Right lobe of liver (tissue), 6 donors: ENCODE measurements at places on chromosomes 7 and 10. TPM values are rescaled to one million over a fixed set of nuclear protein-coding genes. Genes with fewer than 3 reads are reported as not detected.

- no peak overlapping the region for H3K27ac ChIP-seq
- H3K4me3 ChIP-seq, result no peak overlapping the region
- H3K27me3 ChIP-seq, result no peaks in the 10 kb centered on the region
- H3K36me3 ChIP-seq, result no peaks in the 10 kb centered on the region
Observed at GRCh38 chr10:94129393-94130130, 135.8 kb downstream of the PLCE1 start.

DNA sequence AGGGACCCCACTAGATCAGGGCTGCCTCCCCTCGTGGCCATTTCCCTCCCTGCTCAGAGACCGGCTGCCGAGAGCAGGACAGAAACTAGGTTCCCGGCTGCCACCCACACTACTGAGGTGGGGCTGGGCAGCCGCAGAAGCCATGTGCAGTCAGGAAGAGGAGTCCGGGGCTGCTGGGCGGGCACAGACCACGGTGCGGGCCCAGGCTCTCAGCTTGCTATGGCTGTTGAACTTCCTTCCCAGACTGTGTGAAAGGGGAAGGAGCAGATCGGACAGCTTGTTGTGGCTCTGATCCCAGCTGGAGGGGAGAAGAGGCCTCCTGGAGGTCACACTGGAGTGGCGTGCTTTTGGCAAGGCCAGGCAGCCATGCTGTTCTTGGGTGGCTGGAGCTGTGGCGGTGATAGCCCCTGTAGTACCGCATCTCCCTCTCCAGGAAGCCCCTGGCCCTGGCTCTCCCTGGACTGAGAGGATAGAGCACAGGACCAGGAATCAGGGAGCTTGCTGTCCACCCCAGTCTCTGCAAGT lies 56.8 kb downstream of the HK1 start:
- no peaks in the 10 kb centered on the region for H3K36me3 ChIP-seq
- peak; percentile 58 for DNase-seq
- no peaks in the 10 kb centered on the region for H3K4me1 ChIP-seq
- no peak overlapping the region for H3K4me3 ChIP-seq
- no peaks in the 10 kb centered on the region for H3K27me3 ChIP-seq

DNA sequence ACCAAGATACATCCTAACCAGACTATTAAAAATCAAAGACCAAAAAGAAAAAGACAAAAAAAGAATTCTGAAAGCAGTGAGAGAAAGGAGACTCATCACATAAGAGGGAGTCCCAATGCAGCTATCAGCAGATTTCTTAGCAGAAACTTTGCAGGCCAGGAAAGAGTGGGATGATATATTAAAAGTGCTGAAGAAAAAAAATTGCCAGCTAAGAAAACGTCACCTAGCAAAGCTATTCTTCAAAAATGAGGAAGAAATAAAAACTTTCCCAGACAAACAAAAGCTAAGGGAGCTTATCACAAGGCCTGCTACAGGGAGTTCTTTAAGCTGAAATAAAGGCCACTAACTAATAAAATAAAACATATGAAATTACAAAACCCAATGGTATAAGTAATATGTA lies 40.5 kb upstream of the CDK6 start:
- no peaks in the 10 kb centered on the region for H3K27me3 ChIP-seq
- no peak overlapping the region for H3K4me3 ChIP-seq
- no peaks in the 10 kb centered on the region for H3K36me3 ChIP-seq
- no peaks in the 10 kb centered on the region for H3K4me1 ChIP-seq

DNA sequence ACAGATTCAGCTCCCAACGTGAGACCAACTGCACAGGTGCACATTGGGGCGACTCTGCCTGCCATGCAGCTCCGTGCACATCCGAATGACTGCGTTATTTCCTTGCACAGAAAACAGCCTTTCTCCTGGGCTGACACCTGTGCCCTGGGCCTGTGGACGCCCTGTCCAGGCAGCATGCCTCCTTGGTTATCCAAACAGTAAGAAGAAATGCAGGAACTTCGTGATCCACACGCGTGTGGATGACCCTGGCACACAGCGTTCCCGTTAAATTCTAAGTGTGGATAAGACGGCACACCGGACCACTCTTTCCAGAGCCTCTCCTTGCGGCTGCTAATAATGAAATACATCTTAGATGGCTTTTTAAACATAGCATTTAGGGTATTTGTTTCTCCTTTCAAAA lies 39.6 kb downstream of the NKX6-2 start:
- H3K27me3 ChIP-seq, result no peaks in the 10 kb centered on the region
- H3K4me3 ChIP-seq, result no peak overlapping the region
- H3K27ac ChIP-seq, result no peak overlapping the region
- no peak for DNase-seq
- H3K4me1 ChIP-seq, result no peaks in the 10 kb centered on the region

DNA sequence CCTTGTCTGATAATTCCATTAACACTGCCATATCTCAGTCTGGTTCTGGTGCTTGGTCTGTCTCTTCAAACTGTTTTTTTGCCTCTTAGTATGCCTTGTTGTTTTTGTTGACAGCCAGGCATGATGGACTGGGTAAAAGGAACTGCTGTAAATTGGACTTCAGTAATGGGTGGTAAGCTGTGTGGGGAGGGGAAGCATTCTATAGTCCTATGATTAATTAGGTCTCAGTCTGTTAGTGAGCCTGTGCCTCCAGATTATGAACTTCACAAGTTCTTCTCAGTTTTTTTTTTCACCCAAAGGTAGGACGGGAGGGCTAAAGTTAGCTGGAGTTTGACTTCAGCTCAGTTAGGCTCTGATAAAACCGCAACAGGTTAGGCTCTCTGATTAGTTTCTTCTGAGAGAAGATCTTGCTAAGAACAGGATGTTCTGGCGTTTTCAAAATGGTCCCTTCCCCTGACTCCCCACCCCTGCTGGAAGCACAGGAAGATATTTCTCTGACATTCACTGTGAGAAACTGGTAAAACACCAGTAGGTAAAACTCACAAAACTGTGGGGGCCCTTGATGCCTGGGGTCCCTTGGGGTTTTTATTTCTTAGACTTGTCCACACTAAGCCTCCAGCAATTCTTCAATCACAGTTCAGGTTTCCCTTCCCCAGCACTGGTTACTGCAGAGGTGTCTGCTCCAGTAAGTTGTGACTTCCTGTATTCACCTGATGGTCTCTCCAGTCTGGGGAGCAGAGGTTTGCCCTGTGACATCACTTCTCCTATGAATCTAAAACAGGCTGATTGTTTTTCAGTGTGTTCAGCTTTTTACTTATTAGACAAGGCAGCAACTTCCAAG lies 43.3 kb upstream of the CCDC71L start:
- no peak overlapping the region for H3K27ac ChIP-seq
- DNase-seq, result no peak
- no peaks in the 10 kb centered on the region for H3K27me3 ChIP-seq
- no peaks in the 10 kb centered on the region for H3K36me3 ChIP-seq

DNA sequence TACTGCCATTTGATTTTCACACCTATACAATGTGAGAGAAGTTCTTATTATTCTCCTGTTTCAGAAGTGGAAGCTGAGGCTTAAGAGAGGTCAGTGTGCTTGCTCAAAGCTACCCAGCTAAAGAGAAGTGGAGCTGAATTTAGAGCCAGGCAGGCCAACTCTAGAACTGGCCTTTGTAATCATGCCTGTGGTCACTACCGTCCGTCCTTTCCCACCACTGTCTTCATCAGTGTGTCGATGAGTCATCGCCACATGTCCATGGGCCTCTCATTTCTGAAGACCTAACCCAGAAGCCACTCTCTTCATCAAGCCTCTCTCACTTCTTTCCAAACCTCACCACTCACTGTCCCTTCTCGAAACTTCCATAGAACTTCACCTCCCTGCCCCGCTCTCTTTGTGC lies 237.8 kb downstream of the KIAA1217 start:
- DNase-seq, result no peak
- no peak overlapping the region for H3K4me3 ChIP-seq
- no peaks in the 10 kb centered on the region for H3K4me1 ChIP-seq

DNA sequence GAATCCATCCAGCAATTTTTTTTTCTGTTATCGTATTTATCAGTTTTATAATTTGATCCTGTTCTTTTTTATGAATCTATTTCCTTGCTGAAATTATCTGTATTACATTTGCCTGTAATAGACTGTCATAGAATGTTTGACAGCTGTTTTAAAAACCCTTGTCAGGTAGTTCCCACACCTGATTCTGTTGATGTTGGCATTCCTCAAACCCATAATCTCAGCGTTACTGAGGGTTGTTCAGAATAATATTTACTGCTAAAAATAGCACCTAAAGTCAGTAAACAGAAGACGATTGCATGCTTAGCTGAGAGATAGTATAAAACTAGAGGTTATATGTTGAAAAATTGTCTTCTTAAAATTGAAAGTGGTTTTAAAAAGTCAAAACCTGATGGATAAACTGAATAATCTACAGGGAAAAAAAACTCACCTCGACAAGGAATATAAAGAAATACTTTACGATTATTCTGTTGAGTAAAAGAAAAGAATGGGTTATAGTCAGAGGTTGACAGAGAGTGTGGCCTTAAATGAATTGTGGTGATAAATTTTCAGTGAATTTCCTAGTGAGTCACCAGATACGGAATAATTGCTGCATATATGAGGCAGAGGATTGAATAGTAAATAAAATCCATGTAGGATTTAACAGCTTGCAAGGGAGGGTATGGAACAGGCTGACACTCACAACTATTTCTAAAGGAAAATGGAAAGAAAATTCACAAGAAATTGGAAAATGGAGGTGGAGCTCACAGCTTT lies 824.1 kb upstream of the IGFBP3 start:
- H3K27me3 ChIP-seq, result no peaks in the 10 kb centered on the region
- H3K27ac ChIP-seq, result no peak overlapping the region
- no peaks in the 10 kb centered on the region for H3K4me1 ChIP-seq

GRCh38 chr10:70493660-70494234 lies 15.2 kb downstream of the PALD1 start:
- H3K4me1 ChIP-seq, result no peaks in the 10 kb centered on the region
- no peaks in the 10 kb centered on the region for H3K36me3 ChIP-seq
- H3K27ac ChIP-seq, result no peak overlapping the region
- H3K4me3 ChIP-seq, result no peak overlapping the region
- no peaks in the 10 kb centered on the region for H3K27me3 ChIP-seq
- peak; percentile 40 for DNase-seq

- peak within 1 kb of the TSS; percentile 79 for H3K27ac ChIP-seq
- no peaks in the 10 kb centered on the region for H3K27me3 ChIP-seq
- H3K36me3 ChIP-seq, result no peaks in the 10 kb centered on the region
- peak within 1 kb of the TSS; percentile 96 for H3K4me3 ChIP-seq
Observed at GRCh38 chr10:15168291-15168785, at the start of gene NMT2. Gene NMT2, minus strand, starts transcription at chr10:15168693. Its CDS starts 81 bp downstream, at chr10:15168612.

- no peak for DNase-seq
- H3K27me3 ChIP-seq, result no peaks in the 10 kb centered on the region
- no peaks in the 10 kb centered on the region for H3K36me3 ChIP-seq
- no peak overlapping the region for H3K4me3 ChIP-seq
Observed at GRCh38 chr10:64096941-64097340, 575.7 kb downstream of the REEP3 start.

DNA sequence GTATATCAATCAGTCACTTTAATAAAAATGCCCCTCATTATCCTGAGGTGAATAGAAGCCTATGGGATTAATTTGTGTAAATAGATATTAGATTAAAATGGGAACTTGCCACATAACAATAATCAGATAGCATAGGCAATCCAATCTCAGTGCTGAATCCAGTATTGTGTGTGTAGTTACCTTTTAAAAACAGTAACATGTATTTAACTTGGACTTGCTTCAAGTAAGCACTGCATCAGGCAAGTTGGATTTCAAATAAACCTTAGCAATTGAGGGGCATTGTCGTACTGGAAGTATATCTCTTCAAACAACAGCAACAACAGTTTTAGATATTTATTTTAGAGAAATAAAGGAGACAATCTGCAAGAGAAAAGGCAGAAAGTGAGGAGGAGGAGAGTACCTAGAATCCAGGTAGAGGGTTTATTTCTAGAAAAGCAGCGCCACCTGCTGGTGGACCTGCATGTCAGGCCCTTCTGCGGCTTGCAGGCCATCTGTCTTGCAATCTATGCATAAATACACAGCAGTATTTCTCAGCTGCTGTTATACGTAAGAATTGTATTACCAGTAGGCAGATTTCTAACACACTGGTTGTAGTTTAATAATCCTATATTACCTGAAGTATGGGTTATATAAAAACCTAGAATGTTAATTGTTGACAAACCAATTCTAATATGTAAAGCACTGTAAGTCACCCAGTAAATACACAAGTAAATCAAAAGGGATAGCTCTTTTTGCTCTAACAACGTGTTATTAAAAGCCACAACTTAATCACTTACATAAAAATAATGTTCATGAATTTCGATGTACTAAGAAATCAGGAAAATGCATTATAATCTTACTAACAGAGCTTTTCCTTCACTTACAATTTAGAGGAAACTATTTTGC lies 652.8 kb downstream of the KCNMA1 start:
- no peaks in the 10 kb centered on the region for H3K36me3 ChIP-seq
- H3K4me1 ChIP-seq, result peaks cover 6% of the 10 kb centered on the region
- H3K4me3 ChIP-seq, result no peak overlapping the region
- no peaks in the 10 kb centered on the region for H3K27me3 ChIP-seq

Gene KLF14
- total RNA-seq, result not detected

Gene TRIM50
- 0.11 TPM for total RNA-seq

Gene ZFAND2A
- total RNA-seq, result 32.0 TPM

Gene HOXA6
- not detected for total RNA-seq

Gene C10orf71
- not detected for total RNA-seq

Gene ODAD2
- total RNA-seq, result not detected

Gene MRLN
- total RNA-seq, result not detected

Gene FAM171A1
- 12.1 TPM for total RNA-seq

Gene PGAM2
- not detected for total RNA-seq

Gene OSBPL3
- 0.70 TPM for total RNA-seq

Gene TMEM140
- total RNA-seq, result 32.7 TPM

Gene GPRIN2
- 0.19 TPM for total RNA-seq

Gene MSMB
- not detected for total RNA-seq
